Stimulated activated CD4-positive, alpha-beta T cell treated with anti-CD3 and anti-CD28 coated beads, Interleukin-1b, Interleukin-23, amount 100 ng/mL, for 1 hour (primary cell): ENCODE measurements at places on chromosomes 11 and 22.

DNA sequence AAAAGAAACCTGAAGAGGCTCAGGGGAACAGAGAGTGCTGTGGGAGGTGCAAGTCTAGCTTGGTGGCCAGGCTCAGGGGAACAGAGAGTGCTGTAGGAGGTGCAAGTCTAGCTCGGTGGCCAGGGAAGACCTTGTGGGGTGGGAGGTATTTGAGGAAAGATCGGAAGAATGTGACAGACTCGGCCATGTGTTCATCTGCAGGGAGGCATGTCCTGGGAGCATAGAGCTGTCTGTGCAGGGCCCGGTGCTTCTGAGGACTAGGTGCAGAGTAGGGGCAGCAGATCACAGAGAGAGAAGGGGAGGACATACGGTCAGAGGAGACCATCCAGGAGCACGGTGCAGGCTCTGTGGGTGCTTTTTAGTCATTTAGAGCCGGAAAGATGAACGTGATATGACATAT is 10.8 kb downstream of the IFITM10 start:
- no peak for DNase-seq

GRCh38 chr11:69642913-69643632 is 2.1 kb downstream of the CCND1 start:
- peak; percentile 45 for DNase-seq

DNA sequence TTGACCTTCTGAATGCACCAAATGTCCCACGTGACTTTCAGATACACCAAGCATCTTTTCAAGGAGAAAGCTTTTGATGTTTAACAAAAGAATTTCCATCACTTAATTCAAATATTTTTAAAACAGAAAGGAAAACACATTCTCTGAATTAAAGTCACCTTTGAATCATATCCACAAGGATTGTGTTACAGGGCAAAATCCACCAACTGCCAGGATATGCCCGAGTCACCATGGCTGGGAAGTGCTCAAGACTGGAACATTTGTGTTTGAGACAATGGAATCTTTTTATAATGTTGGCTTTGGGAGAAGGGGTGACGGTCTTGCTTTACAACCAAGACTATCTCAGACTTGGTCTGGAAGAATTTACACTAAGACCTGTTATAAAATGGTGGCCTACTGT is 40.8 kb downstream of the BID start:
- DNase-seq: no peak

DNA sequence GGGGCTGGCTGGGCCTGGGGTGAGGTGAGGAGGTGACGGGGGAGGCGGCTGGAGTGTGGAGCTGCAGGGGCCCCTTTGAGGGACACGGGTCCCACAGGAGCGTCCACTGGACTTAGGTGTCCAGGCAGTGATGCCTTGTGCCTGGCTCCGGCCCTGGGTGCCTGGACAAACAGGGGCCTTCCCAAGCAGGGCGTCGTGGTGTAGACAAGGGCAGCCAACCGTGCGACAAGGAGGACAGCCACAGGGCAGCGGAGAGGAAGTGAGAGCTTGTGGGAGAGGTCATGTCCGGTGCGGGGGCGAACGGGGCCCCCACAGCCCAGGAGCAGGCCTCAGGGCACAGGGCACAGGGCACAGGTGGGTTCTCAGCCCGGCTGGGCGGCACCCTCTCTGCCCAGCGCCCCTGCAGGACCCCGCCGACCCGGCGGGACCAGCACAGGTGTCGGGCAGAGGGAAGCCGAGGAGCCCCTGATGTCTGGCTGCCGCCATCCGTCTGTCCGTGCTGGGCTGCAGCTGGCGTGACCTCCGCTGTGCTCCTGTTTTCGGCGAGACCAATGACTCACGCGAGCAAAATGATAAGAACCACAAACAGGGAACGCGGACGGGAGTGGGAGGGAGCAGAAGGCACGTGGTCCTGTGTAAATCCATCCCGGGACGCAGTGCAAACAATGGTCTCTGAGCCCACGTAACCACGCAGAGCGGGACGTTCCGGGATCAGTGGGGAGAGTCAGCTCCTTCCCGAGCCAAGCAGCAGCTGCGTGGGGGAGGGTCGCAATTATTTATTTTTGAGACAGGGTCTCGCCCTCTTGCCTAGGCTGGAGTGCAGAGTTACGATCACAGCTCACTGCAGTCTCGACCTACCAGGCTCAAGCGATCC is 49.1 kb upstream of the A4GALT start:
- DNase-seq: no peak

GRCh38 chr11:122269824-122270223 is 153.8 kb upstream of the BLID start:
- no peak for DNase-seq

DNA sequence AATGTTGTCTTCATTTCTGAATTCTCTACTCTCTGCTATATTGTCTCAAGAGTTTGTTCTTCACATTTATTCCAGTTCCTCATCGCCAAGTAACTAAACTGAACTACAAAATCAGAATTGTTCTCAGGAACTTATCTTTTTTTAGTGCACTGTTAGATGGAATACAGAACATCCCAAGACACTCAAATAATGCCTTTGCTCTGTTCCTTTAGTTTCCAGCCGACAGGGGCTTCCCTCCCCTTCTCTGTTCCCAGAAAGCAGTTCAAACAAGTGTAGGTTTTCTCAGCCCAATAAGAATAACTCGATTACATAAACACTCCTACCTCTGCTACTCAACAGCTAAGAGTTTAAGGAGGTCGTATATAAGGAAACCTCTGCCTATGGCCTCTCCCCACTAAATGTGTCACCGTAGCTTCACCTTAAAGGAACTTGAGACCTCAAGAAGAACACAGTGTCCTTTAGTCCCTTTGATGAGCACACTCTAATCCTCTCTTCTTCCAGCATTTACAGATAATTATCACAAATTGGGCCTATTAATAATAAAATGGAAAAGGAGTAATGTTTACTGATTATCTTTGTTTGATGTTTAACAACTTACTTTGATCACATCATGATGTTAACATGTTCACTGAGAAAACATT is 6.9 kb downstream of the POU2AF3 start:
- no peak for DNase-seq

DNA sequence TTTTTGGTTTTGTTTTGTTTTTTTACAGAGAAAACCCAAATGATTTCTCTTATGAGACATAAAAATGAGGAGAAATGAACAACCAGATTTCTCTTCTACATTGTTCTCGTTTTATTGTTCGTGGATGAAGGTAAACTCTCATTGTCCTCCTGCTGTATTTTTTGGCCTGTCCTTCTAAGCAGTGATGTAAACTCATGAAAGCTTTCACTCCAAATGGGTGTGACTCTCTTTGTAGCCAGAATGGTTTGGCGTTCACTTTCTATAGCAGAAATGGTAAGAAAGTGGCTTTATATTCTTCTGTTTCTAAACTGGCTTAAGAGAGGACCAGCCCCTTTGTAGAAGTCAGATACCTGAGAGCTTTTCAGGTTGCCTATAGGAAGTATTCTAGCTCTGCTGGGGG is 15.5 kb upstream of the BMAL1 start:
- DNase-seq: no peak

DNA sequence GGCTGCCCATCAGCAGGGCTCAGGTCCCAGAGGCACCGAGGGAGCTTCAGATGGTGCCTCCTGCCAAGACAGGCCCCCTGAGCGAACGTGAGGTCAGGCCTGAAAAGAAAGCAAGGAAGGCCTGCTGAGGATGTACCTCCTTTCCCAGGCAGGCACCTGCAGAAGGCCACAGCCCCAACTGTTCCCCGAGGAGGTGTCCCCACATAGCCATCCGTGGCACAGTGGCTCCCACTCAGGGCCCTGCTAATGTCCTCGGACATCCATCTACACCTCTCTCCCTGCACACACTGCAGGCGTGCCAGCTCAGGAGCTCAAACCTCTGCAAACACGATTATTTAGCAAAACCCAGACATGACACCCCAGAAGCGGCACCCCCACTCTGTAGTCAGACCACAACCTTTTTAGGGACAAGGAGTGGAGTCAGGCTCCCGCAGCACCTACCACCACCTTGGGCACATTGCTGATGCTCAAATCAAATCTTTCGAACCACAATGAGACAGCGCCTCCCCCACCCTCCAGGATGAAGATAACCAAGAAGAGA is 36.9 kb downstream of the SHANK2 start:
- no peak for DNase-seq

DNA sequence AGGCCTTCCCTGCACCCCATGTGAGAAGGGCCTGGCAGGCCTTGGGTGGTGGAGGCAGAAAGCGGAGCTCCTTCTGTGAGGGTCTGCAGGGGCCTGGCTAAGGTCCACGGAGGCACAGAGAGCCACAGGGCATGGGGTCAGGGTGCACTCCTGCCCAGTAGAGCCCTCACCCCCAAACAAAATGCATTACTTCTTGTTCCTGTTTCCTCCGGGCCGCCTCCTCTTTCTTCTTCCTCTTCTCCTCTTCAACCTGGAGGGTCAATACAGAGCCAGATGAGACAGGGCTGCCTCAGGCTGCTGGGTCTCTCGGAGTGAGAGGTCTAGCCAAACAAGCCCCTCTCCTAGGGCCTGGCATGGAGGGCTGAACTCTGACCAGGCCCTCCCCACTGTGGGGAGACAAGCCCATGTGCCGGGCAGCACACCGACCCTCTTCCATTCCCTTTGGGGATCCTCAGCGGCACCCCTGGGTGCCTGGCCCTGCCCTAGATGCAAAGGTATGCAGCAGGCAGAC is 10.3 kb upstream of the NAP1L4 start:
- no peak for DNase-seq

GRCh38 chr11:45332276-45332934 is 46.3 kb upstream of the SYT13 start:
- no peak for DNase-seq

DNA sequence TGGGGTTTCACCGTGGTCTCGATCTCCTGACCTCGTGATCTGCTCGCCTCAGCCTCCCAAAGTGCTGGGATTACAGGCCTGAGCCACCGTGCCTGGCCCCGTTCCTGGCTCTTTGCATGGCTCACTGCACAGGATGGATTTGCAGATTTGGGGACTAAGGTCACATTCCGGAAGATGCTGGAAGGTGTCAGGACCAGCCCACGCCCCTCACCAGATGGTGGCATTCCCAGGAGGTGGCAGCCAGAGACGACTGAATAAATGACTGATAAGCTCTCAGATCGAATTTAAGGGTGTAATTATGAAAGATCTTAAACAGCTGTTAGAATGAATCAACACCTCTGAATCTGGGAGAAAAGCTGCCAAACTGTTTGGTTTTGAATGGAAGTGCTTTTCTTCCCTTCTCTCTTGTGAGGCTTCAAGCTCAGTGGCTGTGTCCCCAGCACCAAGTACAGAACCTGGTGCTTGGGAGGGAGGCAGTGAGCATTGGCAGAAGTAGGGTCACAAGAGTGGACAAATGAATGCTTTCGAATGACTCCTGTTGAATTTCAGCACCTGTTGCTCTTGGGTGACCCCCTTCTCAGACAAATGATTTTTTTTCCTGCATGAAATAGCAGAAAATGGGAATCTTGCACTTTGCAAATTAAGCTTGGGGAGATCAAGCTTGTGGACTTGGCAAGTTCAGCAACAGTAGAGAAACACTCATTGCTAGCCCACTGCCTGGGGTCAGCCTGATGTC is 69.6 kb downstream of the KIAA1671 start:
- DNase-seq: no peak

DNA sequence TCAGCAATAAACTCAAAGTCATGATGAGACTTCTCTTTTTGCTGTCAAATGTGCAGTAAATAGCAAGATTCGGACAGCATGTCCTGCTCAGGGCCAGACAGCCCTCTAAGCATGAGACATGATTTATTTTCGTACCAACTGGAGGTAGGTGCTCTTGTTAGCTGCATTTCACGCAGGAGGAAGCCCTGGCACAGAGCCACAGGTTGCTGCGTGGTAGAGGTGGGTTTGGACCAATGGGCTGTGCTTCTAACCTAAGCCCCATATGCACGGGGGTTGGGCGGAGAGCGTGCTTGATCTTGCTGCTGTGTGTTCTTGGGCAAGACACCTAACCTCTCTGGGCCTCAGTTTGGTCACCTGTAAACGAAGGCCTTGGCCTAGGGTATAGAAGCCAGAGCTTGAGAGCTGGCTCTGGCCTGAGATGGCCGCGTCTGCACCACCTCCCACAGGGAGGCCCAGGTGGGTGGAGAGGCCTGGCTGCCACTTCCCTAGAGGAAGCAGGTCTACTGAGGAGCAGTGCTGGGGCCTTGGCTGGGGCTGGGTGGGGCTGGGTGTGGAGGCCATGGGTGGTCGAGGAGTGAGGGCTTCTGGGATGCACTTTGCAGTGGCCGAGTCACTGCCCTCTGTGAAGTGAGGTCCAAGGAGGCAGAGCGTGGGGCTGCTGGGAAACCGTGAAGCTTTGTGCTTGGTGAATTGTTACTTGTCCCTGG is 38.5 kb upstream of the GRAMD4 start:
- no peak for DNase-seq

DNA sequence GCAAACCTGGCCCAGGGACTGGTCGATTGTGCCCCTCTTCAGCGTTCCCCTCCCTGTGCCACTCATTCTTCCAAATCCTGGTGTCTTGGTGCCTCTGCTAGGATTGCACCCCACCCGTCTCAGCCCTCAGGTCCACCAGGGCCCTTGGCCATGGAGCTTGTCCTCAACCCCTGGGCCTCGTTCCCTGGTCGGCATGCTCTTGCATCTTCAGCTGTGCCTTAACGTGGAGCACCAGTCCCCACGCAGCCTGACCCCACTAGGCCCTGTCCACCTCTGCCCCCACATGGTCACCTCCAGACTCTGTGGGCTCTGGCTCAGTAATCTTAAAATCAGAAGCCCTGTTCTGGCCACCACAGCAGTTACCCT is 61.1 kb downstream of the OSBP2 start:
- DNase-seq: no peak

- no peak for DNase-seq
These were observed 12.9 kb upstream of the GNB1L start for GRCh38 chr22:19867617-19868016.

- DNase-seq: no peak
These were observed 53.6 kb downstream of the BCR start for GRCh38 chr22:23233752-23234408.

GRCh38 chr22:44248926-44249325 is 63.8 kb downstream of the SHISAL1 start:
- DNase-seq: no peak

GRCh38 chr22:23774114-23774921 is 1.7 kb downstream of the MMP11 start:
- no peak for DNase-seq

- no peak for DNase-seq
These were observed 32.2 kb downstream of the ART5 start for GRCh38 chr11:3609416-3610265.

GRCh38 chr11:99260696-99261095 is 239.9 kb downstream of the CNTN5 start:
- DNase-seq: no peak

GRCh38 chr11:128888034-128888985 is 2.8 kb upstream of the KCNJ5 start:
- DNase-seq: no peak

DNA sequence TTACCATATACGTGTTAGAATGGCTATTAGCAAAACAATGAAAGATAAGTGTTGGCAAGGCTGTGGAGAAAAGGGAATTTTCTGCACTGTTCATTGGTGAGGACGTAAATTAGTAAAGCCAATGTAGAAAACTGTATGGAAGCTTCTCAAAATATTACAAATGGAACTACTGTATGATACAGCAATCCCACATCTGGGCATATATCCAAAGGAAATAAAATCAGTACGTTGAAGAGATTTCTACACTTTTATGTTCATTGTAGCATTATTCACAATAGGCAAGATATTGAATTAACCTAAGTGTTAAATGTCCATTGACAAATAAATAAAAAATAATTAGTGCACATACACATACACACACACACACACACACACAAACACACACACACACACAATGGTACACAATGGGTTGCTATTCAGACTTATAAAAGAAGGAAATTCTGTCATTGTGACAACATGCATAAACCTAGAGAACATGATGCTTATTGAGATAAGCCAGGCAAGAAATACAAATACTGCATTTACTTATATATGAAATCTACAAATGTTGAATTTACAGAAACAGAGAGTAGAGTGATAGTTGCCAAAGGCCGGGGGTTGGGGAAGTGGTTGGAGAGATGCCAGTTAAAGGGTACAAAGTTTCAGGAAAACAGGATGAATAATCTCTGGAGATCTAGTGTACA is 565.8 kb upstream of the LRRC4C start:
- DNase-seq: no peak
